T-helper 17 cell (primary cell): ENCODE measurements at places on chromosomes 13 and 19. TPM values are rescaled to one million over a fixed set of nuclear protein-coding genes. Genes with fewer than 3 reads are reported as not detected.

LSR gene
- total RNA-seq = 44.5 TPM

DNA sequence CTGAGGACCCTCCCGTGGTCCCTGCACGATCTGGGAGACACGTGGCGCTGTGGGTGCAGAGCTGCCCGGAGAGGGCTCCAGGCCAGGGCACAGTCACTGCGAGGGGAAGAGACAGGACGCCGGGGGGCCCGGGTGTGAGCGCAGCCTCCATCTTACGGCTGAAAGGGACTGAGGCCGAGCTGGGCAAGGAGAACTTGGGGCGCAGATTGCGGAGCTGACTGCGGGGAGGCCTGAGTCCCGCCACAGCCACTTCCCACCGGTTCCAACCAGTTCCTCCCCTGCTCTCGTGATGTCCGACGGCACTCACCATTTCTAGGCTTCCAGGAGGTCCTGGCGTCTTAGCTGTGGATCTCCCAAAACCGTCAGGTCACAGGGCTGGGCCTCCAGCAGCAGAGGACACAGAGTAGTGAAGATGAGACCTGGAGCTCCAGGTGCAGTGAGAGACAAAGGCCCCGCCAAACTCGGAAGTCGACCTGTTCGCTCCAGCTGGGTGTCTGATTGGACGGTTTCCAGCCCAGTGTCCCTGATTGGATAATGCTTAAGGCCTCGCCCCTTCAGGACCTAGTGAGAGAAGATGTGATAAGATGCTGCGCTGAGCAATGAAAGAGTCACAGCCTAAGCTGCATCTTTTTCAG lies 4.8 kb upstream of the ZNF253 start:
- H3K27me3 ChIP-seq = no peaks in the 10 kb centered on the region
- DNase-seq = peak; percentile 32
- H3K36me3 ChIP-seq = no peaks in the 10 kb centered on the region
- H3K4me1 ChIP-seq = peaks cover 5% of the 10 kb centered on the region

GRCh38 chr13:46124967-46125933 lies 20.4 kb upstream of the CPB2 start:
- H3K4me3 ChIP-seq = peak overlapping the region; percentile 73
- peak overlapping the region; percentile 95 for H3K27ac ChIP-seq
- peaks cover 38% of the 10 kb centered on the region for H3K4me1 ChIP-seq
- H3K36me3 ChIP-seq = peaks cover 6% of the 10 kb centered on the region
- no peak for DNase-seq

GRCh38 chr19:15991602-15992001 lies 42.8 kb downstream of the OR10H4 start:
- no peaks in the 10 kb centered on the region for H3K4me1 ChIP-seq
- H3K27ac ChIP-seq = no peak overlapping the region
- DNase-seq = no peak

GRCh38 chr19:38425222-38425809 lies 703 bp downstream of the RASGRP4 start:
- H3K27me3 ChIP-seq = peaks cover 10% of the 10 kb centered on the region
- DNase-seq = no peak
- peak overlapping the region; percentile 70 for H3K4me3 ChIP-seq
- H3K27ac ChIP-seq = no peak overlapping the region

DNA sequence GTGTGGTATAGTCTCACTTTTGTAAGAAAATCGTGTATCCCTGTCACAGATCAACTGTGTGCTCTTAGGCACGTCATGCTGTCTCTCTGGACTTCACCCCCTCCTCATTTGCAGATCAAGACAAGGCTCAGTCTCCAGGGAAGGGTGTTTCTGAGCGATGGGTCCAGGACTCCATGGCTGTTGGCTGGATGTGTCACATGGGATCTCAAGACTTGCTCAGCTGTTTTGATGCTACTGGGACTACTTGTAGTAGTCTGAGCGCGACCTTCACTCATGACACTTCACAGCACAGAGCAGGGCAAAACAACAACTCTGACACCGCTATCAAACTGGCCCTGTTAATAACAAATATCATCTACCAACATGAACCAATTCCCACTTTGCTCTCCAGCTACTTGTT lies 36.2 kb downstream of the SMAD9 start:
- peaks cover 55% of the 10 kb centered on the region for H3K27me3 ChIP-seq
- H3K36me3 ChIP-seq = peaks cover 6% of the 10 kb centered on the region
- no peak for DNase-seq
- no peak overlapping the region for H3K4me3 ChIP-seq

CFAP97D2 gene
- not detected for total RNA-seq

GRCh38 chr13:39672378-39673132 lies 17.1 kb downstream of the COG6 start:
- H3K27ac ChIP-seq = no peak overlapping the region
- peaks cover 2% of the 10 kb centered on the region for H3K4me1 ChIP-seq
- DNase-seq = no peak
- H3K36me3 ChIP-seq = no peaks in the 10 kb centered on the region
- H3K27me3 ChIP-seq = no peaks in the 10 kb centered on the region
- no peak overlapping the region for H3K4me3 ChIP-seq

ZNF541 gene
- 0.65 TPM for total RNA-seq

EEF1AKMT1 gene
- total RNA-seq = 3.8 TPM

- no peak overlapping the region for H3K27ac ChIP-seq
- H3K4me3 ChIP-seq = no peak overlapping the region
- no peaks in the 10 kb centered on the region for H3K36me3 ChIP-seq
- H3K27me3 ChIP-seq = no peaks in the 10 kb centered on the region
These were observed 214.2 kb downstream of the OXGR1 start for GRCh38 chr13:96780105-96780504.

GRCh38 chr13:48275507-48275906 lies 28.0 kb upstream of the RB1 start:
- no peak overlapping the region for H3K4me3 ChIP-seq
- H3K36me3 ChIP-seq = no peaks in the 10 kb centered on the region
- H3K27ac ChIP-seq = peak overlapping the region; percentile 53
- no peaks in the 10 kb centered on the region for H3K27me3 ChIP-seq

DNA sequence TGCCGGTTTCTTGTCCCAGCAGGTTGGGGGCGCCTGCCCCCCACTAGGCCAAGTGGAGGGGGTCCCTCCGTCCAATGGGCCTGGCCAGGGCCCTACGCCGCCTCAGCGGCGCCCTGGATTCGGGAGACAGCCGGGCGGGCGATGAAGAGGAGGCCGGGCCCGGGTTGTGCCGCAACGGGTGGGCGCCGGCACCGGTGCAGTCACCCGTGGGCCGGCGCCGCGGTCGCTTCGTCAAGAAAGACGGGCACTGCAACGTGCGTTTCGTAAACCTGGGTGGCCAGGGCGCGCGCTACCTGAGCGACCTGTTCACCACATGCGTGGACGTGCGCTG lies 6.2 kb downstream of the KCNJ14 start:
- no peak overlapping the region for H3K27ac ChIP-seq
- DNase-seq = no peak
- no peaks in the 10 kb centered on the region for H3K27me3 ChIP-seq
- no peak overlapping the region for H3K4me3 ChIP-seq
- H3K4me1 ChIP-seq = peaks cover 5% of the 10 kb centered on the region

DNA sequence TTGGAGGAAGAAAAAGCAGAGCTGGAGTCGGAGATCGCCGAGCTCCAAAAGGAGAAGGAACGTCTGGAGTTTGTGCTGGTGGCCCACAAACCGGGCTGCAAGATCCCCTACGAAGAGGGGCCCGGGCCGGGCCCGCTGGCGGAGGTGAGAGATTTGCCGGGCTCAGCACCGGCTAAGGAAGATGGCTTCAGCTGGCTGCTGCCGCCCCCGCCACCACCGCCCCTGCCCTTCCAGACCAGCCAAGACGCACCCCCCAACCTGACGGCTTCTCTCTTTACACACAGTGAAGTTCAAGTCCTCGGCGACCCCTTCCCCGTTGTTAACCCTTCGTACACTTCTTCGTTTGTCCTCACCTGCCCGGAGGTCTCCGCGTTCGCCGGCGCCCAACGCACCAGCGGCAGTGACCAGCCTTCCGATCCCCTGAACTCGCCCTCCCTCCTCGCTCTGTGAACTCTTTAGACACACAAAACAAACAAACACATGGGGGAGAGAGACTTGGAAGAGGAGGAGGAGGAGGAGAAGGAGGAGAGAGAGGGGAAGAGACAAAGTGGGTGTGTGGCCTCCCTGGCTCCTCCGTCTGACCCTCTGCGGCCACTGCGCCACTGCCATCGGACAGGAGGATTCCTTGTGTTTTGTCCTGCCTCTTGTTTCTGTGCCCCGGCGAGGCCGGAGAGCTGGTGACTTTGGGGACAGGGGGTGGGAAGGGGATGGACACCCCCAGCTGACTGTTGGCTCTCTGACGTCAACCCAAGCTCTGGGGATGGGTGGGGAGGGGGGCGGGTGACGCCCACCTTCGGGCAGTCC lies 5.0 kb downstream of the FOSB start:
- H3K27ac ChIP-seq = peak overlapping the region; percentile 97
- peak; percentile 43 for DNase-seq
- peaks cover 48% of the 10 kb centered on the region for H3K4me1 ChIP-seq

- no peak overlapping the region for H3K4me3 ChIP-seq
- H3K4me1 ChIP-seq = no peaks in the 10 kb centered on the region
- no peak for DNase-seq
- no peaks in the 10 kb centered on the region for H3K36me3 ChIP-seq
- no peaks in the 10 kb centered on the region for H3K27me3 ChIP-seq
These were observed 299.7 kb upstream of the SGCG start for GRCh38 chr13:22880741-22881720.

DNA sequence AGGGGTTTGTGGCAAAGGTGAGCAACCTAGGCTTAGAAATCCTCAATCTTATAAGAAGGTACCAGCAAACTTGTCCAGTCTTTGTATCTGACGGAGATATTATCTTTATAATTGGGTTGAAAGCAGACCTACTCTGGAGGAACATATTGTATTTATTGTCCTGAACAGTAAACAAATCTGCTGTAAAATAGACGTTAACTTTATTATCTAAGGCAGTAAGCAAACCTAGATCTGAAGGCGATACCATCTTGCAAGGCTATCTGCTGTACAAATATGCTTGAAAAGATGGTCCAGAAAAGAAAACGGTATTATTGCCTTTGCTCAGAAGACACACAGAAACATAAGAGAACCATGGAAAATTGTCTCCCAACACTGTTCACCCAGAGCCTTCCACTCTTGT lies 3.8 kb upstream of the KLK2 start:
- H3K4me1 ChIP-seq = no peaks in the 10 kb centered on the region
- no peak for DNase-seq
- no peaks in the 10 kb centered on the region for H3K36me3 ChIP-seq
- H3K4me3 ChIP-seq = no peak overlapping the region
- H3K27me3 ChIP-seq = peaks cover 46% of the 10 kb centered on the region

DNA sequence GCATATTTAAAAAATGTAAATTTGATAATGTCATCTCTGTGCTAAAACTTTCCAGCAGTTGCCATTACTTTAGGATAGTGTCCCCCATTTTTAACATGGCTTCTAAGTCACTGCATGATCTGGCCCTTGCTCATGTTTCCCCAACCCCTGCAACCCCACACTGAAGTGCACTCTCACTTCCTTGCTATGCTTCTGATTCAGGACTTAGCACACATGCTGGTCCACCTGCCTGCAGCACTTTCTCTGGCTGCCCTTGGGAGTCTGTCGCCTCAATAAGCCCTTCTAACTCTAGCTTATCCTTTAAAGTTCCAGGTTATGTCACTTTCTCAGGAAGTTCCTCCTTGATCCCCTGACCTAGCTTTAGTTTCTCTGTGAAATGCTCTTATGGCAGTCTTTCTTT lies 241.0 kb downstream of the POSTN start:
- no peaks in the 10 kb centered on the region for H3K4me1 ChIP-seq
- H3K36me3 ChIP-seq = no peaks in the 10 kb centered on the region
- H3K27ac ChIP-seq = no peak overlapping the region
- no peaks in the 10 kb centered on the region for H3K27me3 ChIP-seq
- H3K4me3 ChIP-seq = no peak overlapping the region

DNA sequence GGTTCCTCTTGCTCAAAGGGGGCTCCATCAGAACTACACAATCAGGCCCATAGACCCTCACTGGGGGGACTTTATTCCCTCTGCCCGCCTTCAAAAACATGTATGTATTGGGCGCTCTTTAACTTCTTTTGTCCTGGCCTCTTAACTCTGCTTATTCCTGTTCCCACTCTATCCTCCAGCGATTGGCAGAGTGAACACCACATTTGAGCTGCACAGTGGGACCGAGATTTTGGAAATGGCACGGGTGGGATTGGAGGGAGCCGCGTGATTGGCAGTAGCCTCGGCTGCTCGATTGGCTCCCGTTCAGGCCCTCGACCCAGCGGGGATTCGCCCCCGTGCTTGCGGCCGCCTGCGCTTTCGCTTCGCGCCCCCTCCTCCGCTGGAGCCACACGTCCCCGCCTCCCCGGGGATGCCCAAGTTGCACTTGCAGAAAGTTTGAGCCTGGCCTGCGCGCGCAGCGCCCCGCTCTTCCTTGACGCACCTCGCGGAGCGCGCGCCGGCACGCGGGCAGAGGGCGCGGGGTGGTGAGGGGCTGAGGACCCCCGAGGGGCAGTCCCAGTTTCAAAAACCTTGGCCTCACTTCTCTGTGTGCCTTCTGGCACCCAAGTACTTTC lies at the start of gene ZIC5:
ZIC5 (minus strand) TSS at position 192 of the 614 bp plus-strand sequence; CDS start at position 28, 164 bp downstream.
- peaks cover 16% of the 10 kb centered on the region for H3K4me1 ChIP-seq
- H3K36me3 ChIP-seq = peaks cover 4% of the 10 kb centered on the region
- no peak for DNase-seq

LIG1 gene
- total RNA-seq = 47.1 TPM

- no peak overlapping the region for H3K27ac ChIP-seq
- DNase-seq = no peak
- peaks cover 2% of the 10 kb centered on the region for H3K4me1 ChIP-seq
These were observed 38.4 kb downstream of the GNG7 start for GRCh38 chr19:2663920-2664571.

DNA sequence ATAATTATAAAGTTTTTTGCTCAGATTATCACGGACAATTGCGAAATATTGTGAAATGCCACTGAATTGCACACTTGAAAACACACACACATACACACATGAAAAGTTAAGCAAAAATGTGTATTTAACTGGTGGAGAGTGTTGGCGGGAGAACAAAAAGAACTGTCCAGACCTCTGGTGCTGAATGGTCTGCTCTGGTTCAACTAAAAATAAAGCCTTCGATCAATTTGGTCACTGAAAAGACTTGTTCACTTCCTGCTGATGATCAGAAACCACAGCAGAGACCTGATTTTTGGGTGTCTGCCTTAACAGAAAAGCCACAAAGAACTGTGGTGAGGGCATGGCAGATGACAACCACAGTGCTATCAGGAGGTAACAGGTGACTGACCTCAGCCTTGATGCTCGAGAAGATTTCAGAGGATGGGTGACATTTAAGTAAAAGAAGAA lies 4.0 kb upstream of the IGFL1 start:
- H3K4me1 ChIP-seq = peaks cover 7% of the 10 kb centered on the region
- no peak overlapping the region for H3K27ac ChIP-seq
- H3K4me3 ChIP-seq = no peak overlapping the region

MUC16 gene
- not detected for total RNA-seq

- no peak overlapping the region for H3K4me3 ChIP-seq
- H3K27me3 ChIP-seq = peaks cover 23% of the 10 kb centered on the region
- DNase-seq = no peak
- no peaks in the 10 kb centered on the region for H3K4me1 ChIP-seq
- H3K27ac ChIP-seq = no peak overlapping the region
These were observed 39.0 kb upstream of the IGSF23 start for GRCh38 chr19:44574186-44574950.

GRCh38 chr13:73248711-73249580 lies 190.1 kb downstream of the KLF5 start:
- no peaks in the 10 kb centered on the region for H3K36me3 ChIP-seq
- H3K27ac ChIP-seq = no peak overlapping the region
- no peak overlapping the region for H3K4me3 ChIP-seq

GRCh38 chr13:108742701-108743451 lies 113.5 kb downstream of the MYO16 start:
- no peaks in the 10 kb centered on the region for H3K27me3 ChIP-seq
- DNase-seq = no peak
- H3K4me3 ChIP-seq = no peak overlapping the region
- no peaks in the 10 kb centered on the region for H3K4me1 ChIP-seq

- H3K27ac ChIP-seq = no peak overlapping the region
- H3K36me3 ChIP-seq = peaks cover 8% of the 10 kb centered on the region
- peaks cover 22% of the 10 kb centered on the region for H3K4me1 ChIP-seq
- H3K4me3 ChIP-seq = peak overlapping the region; percentile 50
These were observed 2.0 kb downstream of the GGN start for GRCh38 chr19:38385804-38386257.

SNRNP70 gene
- 394 TPM for total RNA-seq

OR7C1 gene
- total RNA-seq = not detected
